ENCODE measurements at places on chromosomes 1 and 21. TPM values are rescaled to one million over a fixed set of nuclear protein-coding genes. Genes with fewer than 3 reads are reported as not detected.

RGS8 gene
- total RNA-seq = not detected

CALML6 gene
- total RNA-seq = 0.10 TPM

LMX1A gene
- total RNA-seq = not detected

NBPF6 gene
- not detected for total RNA-seq

NPPA gene
- total RNA-seq = not detected

MAST2 gene
- 10.3 TPM for total RNA-seq

ELAPOR1 gene
- total RNA-seq = 0.06 TPM

NECTIN4 gene
- total RNA-seq = not detected
